Naive thymus-derived CD4-positive, alpha-beta T cell (primary cell): ENCODE measurements at places on chromosomes 1 and 21. TPM values are rescaled to one million over a fixed set of nuclear protein-coding genes. Genes with fewer than 3 reads are reported as not detected.

Gene OR2L13
- 0.17 TPM for polyA plus RNA-seq

Gene CCDC27
- not detected for polyA plus RNA-seq

Gene TRIM45
- polyA plus RNA-seq: not detected

Gene SLC45A1
- polyA plus RNA-seq: 0.91 TPM

Gene IL23R
- polyA plus RNA-seq: not detected

Gene EFNA3
- 0.72 TPM for polyA plus RNA-seq

Gene DNAI4
- 2.3 TPM for polyA plus RNA-seq

Gene KRTAP13-2
- polyA plus RNA-seq: not detected

Gene CR1L
- not detected for polyA plus RNA-seq

Gene TMPRSS2
- polyA plus RNA-seq: not detected

Gene SPRR1A
- polyA plus RNA-seq: not detected
